Cortex of kidney (tissue), 1 donor: ENCODE measurements at places on chromosomes 2 and 18.

DNA sequence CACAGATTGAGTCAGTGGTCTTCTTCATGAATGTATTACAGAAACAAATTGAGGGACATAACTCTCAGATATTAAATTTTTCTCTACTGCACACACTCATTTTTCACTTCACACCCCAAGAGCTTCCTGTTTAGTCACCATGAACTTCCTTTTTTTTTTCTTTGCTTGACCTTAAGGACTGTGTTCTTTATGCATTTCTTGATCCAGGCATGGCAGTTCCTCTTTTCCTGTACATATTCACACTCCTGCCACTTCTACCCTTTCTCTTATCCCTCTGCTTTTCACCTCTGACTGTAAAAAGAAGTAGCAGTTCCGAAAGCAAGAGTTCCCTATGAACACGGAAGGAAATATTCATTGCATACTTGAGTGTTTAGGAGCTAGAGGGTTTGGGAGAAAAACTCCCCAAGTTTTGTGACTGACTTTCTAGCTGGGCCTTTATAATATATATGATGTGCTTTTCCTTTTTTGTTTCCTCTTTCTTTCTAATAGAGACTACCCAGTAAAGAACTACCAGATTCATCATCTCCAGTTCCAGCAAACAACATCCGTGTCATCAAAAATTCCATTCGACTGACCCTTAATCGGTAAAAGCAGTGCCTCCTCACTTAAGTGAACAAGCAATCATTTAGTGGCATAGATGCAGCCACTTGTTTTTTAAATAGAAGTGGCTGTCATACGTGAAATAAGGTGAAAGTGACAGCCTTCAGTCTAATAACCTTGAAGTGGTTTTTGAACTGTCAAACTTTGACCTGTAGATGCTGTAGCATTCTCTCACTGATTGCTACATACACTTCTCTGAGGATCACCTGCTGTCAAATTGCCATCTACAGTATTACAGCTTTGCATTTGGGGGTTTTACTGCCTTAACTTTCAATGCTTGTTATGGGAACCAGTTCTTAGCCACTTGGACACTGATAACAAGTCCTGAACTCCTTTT is 40.8 kb downstream of the PAPOLG start:
- no peak for DNase-seq

GRCh38 chr2:86832334-86833096 is 29.2 kb downstream of the CD8B start:
- DNase-seq: no peak

DNA sequence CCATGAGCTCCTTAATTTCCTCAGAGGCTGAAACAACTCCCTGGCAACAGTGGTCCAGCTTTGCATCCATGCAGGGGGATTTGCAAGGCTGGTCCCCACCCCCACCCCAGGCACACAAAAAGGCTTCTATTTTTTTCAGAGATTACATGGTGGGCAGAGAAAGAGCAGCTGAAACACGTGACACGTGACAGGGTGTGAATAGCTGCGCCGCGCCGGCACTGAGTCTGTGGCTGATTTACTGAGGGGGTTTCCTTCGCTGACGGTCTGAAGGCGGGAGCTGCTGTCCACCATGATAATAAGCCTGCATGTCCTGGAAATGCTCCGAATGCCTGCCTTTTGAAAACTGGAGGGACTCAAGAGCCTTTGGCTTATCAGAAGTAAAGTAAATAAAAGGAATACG is 50.7 kb upstream of the APCDD1 start:
- no peak for DNase-seq

DNA sequence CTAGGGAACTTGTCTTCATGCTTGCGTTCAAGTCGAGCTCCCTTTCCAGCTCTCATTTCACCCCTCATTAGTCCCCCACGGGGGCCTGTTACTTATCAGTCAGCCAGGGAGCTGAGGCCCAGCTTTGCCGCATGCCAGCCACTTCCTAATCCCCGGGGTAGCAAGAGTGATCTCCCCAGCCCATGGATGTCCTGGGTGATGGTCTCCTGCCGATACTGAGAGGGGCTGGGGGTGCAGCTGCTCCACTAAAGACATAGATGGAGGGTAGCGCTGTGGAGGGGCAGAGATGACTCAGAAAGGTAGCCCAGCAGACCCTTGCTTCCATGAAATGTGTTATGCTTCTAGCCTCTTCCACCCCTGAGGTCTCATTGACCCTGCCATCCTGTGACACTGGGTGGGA is 314.0 kb upstream of the EPAS1 start:
- DNase-seq: no peak

- DNase-seq: no peak
Measured at GRCh38 chr2:32712870-32713269, 85.0 kb downstream of the TTC27 start.

- DNase-seq: no peak
Measured at GRCh38 chr18:75158465-75159237, 50.3 kb downstream of the PTGR3 start.

DNA sequence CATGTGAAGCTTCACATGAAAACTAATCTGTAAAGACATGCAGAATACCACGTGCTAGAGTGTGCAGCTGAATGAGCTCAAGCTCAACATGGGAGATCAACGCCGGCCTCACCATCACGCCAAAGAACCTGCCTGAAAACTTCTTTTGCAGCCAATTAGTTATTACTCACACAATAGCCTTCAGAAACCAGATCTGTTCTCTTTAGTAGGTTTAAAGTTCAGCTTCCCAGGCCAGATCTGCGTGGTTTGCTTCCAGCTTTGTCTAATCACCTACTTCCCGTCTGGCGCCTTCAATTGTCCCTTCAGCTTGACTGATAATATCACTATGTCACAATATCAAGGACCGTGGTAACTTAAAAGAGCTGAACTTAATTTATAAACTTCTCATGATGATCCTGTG is 68.0 kb upstream of the ZNF236 start:
- DNase-seq: no peak

DNA sequence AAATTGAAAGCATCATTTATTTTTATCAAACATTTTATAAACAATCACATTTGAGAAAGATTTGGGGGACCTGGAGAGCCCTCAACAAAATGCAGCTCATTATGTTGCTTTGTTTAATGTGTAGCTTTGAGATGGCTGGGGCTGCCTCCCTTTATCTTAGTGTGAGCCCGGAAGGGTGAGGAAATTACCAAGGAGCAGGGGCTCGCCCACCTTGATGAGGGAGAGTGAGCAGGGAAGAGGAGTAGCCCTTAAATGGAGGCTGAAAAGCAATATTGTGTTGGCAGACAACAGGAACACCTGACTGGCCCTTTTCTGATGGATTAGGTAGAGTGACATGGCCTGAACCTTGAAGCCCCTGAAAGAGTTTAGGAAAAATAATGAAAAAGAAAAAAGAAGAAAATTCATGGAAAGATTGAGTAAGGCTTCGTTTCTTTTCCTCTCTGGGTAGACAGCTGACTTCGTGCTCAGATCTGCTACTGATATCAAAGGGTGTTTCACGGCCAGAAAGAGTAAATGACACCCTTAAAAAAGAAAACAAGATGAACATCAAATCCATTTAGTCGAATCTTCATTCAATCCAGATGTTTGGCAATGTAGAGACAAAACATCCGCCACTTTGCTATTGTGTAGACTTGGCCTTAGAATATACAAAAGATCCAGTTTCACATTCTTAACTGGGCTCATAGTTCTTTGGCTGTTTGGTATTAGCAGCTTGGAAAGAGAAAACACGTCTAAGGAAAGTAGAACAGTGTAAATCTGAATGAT is 206.5 kb upstream of the TCF4 start:
- DNase-seq: no peak

GRCh38 chr2:201779901-201780673 is 646 bp downstream of the ALS2 start:
- no peak for DNase-seq

DNA sequence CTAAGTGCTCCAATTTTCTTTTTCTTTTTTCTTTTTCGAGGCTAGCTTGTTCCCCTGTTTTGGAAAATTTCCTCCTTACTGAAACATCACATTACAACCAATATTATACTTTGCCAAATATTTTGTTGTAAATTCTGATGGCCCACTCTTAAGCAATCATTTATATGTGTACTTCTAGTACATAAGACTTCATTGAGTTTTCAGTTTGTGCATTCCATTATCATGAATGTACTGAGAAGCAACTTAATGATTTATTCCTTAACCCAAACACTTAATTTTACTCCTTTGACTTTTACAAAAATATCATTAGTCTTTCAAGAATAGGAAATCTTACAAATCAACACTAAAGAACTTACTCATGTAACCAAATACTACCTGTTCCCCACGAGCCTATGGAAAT is 242.4 kb downstream of the ARHGAP15 start:
- no peak for DNase-seq

GRCh38 chr2:43415592-43415991 is 180.2 kb downstream of the THADA start:
- DNase-seq: no peak

DNA sequence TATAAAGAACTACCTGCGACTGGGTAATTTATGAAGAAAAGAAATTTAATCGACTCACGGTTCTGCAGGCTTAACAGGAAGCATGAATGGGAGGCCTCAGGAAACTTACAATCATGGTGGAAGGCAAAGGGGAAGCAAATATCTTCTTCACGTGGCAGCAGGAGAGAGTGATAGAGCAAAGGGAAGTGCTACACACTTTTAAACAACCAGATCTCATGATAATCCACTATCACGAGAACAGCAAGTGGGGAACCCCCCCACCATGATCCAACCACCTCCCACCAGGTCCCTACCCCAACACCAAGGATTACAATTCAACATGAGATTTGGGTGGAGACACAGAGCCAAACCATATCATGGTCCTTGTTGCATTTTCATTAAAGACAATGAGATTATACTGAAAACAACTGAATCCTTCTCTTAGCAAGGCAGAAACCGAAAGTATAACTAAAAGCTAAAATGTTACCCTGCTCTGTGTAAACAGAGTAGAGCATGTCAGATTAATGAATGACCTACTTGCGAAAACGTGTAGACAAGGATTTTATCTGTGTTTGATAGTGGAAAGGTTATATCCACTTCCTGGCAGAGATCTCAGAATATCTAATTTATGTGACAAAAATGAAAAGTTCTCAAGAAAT is 60.1 kb upstream of the RBBP8 start:
- DNase-seq: no peak

DNA sequence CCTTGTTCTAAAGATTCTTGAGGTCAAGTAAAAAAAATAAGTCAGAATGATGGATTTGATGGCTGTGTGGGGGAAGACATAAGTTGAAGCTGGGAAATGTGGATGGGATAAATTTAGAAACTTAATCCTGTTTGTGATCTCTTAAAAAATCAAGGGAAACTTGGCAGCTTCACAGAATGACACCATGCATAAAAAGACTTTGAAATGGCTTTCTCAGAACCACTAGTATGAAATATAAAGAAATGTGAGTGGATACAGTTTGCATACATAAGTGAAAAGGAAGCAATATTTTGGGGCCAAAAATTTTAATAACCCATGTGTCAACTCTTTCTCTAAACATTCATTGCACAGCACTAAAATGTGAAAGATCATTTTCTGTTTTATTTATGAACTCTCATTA is 21.7 kb downstream of the CDH19 start:
- no peak for DNase-seq

DNA sequence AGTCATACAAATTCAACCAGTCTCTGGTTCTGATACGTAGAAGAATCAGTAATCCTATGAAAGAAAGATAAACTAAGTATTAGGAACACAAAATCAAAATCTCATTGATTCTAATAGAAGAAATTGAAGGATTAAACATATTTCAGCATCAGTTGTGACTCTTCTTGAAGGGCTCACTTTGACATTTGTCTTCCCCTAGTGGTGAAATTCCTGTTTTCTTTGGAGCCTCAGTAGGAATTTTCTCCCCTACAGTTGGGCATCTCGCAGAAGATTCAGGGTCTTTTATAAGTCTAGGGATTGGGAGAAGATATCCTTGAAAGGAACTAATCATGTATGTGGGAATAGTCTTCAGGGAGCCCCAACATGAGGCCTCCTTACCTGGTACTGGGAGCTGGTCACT is 2.8 kb upstream of the CRYGB start:
- no peak for DNase-seq

DNA sequence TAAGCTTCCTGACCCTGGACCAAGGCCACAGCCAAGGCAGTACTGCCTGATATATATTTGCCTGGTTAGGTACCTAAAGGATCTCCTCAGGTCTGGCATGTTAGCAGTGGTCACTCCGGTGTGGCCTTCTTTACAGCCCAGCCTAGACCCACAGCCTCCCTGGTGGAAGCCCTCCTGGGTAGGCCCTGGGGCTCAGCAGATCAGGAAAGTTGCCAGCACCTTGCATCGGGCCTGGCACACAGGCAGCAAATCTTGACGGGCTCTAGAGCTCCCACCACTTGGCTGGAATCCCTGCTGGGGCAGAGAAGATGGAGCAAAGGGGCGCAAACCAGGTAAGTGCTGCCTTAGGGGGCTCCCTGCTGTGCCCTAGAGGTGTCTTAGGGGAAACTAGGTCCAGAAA is 40.9 kb upstream of the ATP6V1B1 start:
- no peak for DNase-seq

- no peak for DNase-seq
Measured at GRCh38 chr2:88165332-88166003, 4.7 kb upstream of the THNSL2 start.

DNA sequence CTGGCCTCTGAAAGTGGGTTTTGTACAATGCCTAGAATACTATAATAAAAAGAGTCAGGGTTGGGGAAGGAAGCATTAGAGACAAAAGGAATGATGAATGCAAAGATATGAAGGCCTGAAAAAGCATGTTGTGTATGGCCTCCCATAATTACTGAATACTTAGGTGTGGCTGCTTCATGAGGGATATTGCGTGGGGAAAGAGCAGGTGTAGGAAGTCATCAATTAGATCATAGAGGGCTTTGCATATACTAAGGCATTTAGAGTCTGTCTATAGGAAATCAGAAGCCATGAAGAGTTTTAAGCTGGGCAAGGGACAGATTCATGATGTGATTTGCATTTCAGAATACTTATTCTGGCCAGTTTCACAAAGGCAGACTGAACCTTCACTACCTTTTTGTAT is 48.2 kb downstream of the NCOA1 start:
- no peak for DNase-seq

DNA sequence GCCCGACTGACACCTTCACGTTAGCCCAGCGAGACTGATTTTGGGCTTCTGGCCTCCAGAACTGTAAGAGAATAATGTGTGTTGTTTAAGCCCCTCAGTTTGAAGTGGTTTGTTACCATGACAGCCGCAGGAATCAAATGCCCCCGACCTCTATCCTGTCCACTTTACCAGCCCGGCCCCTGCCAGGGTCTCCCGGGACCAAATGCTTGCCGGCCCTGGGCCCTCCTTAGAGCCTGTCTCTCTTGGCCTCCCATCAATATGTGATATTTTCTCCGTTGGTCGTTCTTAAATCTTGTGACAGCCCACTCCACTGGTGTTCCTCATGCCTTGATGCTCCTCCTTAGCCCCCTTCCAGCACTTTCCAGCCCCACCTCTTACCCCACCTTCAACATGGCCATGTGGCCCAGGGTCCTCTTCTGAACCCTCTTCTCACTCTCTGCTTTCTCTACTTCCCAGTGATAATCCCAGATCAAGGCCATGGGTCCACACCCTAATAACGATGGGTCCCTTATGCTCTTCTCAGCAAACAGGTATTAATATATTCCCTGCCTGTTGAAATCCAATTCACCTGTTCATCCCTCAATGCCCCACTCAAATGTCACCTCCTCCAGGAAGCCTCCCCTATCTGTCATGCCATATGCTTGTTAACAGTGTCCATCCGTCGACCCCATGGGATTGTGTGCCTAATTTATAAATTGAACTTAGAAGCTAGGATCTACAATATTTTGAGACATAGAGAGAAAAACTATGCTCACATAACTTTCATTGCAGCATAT is 192.8 kb downstream of the ZFP36L2 start:
- DNase-seq: no peak

GRCh38 chr2:117693651-117694050 is 120.8 kb upstream of the DDX18 start:
- no peak for DNase-seq

- DNase-seq: no peak
Measured at GRCh38 chr2:190822043-190822442, 58.6 kb upstream of the GLS start.
